T-helper 17 cell (primary cell): ENCODE measurements at places on chromosomes 1 and 21. TPM values are rescaled to one million over a fixed set of nuclear protein-coding genes. Genes with fewer than 3 reads are reported as not detected.

DNA sequence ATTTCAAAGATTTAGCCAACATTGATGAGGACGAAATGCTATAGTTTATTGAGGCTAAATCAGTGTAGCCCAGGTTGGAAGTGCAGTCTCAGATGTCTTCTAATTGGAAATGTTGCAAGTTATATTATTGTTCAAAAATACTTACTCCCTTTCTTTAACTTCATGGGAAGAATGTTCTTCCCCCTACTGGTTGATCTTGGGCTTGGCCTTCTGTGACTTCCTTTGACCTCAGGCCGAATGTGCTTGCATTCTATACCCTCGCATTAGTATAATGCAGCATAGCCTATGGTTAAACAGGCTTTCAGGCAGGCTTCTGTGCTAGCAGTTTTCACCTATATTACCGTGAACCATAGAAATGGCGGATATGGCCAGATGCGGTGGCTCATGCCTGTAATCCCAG, 77.3 kb downstream of the RPE65 start:
- DNase-seq: no peak
- peaks cover 5% of the 10 kb centered on the region for H3K27me3 ChIP-seq
- H3K4me3 ChIP-seq: no peak overlapping the region
- H3K36me3 ChIP-seq: no peaks in the 10 kb centered on the region
- no peak overlapping the region for H3K27ac ChIP-seq

GRCh38 chr1:59124166-59124565, 172.7 kb upstream of the FGGY start:
- no peak overlapping the region for H3K27ac ChIP-seq
- peaks cover 4% of the 10 kb centered on the region for H3K36me3 ChIP-seq
- peaks cover 29% of the 10 kb centered on the region for H3K27me3 ChIP-seq
- H3K4me1 ChIP-seq: no peaks in the 10 kb centered on the region

- no peak for DNase-seq
- H3K27ac ChIP-seq: no peak overlapping the region
- no peak overlapping the region for H3K4me3 ChIP-seq
- no peaks in the 10 kb centered on the region for H3K36me3 ChIP-seq
- H3K27me3 ChIP-seq: no peaks in the 10 kb centered on the region
These were observed 5.0 kb downstream of the CLDN19 start for GRCh38 chr1:42735056-42735455.

The PTPRC gene
- 813 TPM for total RNA-seq

DNA sequence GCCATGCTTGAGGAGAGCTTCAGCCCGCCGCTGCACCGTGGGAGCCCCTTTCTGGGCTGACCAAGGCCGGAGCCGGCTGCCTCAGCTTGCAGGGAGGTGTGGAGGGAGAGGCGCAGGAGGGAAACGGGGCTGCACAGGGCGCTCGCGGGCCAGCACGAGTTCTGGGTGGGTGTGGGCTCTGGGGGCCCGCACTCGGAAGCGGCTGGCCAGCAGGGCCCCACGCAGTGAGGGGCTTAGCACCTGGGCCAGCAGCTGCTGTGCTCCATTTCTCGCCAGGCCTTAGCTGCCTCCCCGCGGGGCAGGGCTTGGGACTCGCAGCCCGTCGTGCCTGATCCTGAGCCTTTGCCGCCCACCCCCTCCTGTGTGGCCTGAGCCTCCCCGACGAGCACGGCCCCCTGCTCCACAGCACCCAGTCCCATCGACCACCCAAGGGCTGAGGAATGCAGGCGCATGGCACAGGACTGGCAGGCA, 1554.0 kb downstream of the KCNT2 start:
- H3K27ac ChIP-seq: no peak overlapping the region
- peaks cover 3% of the 10 kb centered on the region for H3K4me1 ChIP-seq
- DNase-seq: no peak
- H3K27me3 ChIP-seq: no peaks in the 10 kb centered on the region

The KCNH1 gene
- total RNA-seq: not detected

- H3K4me1 ChIP-seq: peaks cover 63% of the 10 kb centered on the region
- H3K27ac ChIP-seq: peak overlapping the region; percentile 99
- peaks cover 12% of the 10 kb centered on the region for H3K36me3 ChIP-seq
- no peak for DNase-seq
- peak overlapping the region; percentile 93 for H3K4me3 ChIP-seq
- no peaks in the 10 kb centered on the region for H3K27me3 ChIP-seq
These were observed 1.8 kb downstream of the UBAP2L start for GRCh38 chr1:154222518-154222917.

The PCSK9 gene
- total RNA-seq: not detected

DNA sequence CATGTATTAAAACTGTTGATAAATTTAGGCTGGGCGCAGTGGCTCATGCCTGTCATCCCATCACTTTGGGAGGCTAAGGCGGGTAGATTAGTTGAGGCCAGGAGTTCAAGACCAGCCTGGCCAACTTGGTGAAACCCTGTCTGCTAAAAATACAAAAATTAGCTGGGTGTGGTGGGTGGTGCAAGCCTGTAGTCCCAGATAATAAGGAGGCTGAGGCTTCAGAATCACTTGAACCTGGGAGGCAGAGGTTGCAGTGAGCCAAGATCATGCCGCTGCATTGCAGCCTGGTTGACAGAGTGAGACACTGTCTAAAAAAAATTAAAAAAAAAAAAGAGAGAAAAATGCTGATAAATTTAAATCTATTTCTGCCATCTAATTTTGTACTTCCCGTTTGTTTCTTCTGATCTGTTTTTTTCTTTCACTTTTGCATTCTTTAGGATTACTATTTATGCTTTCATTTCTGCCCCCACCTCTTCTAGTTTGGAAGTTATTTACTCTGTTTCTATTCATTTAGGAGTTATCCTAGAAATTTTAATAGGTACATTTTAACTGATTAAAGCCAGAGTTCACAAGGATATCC, 3.2 kb upstream of the DENND1B start:
- peaks cover 4% of the 10 kb centered on the region for H3K36me3 ChIP-seq
- H3K4me3 ChIP-seq: peak overlapping the region; percentile 72
- no peak for DNase-seq
- no peaks in the 10 kb centered on the region for H3K27me3 ChIP-seq
- H3K4me1 ChIP-seq: peaks cover 35% of the 10 kb centered on the region
- peak overlapping the region; percentile 84 for H3K27ac ChIP-seq

DNA sequence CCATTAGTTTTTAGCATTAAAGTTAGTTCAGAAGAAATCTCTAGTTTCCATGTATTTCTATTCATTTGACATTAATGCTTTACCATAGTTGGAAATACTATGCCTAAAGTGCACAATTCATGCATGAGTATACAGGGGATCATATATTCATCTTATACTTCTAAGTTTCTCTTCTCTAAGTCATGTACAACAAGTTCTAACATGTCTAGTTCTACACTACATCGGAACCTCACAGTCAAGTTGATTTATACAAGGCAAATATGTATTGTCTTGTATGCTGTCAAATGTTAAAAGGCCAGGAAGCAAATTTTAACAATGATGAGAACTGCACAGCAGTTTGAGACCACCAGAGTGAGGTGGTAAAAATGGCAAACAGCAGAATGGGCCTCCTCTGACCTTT, 22.9 kb upstream of the MOB3C start:
- H3K27ac ChIP-seq: no peak overlapping the region
- no peak overlapping the region for H3K4me3 ChIP-seq
- H3K36me3 ChIP-seq: peaks cover 23% of the 10 kb centered on the region

The RNF186 gene
- not detected for total RNA-seq

DNA sequence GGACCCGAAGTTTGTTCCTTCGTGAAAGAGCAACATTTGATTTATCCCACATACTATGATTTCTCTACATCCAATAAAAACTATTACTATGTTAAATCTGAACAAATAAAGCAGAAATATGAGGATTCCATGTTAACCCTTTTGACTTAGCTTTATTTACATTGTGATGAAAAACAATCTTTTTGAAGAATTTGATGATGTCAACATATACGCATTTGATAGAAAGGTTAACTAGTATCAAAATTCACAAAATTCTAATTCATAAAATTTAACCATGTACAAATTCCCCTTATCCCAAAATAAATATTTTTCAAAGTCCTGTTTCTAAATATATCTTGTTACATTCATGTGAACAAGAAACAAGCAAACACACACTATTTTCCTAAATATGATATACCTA, 74.2 kb downstream of the TRIM33 start:
- no peak overlapping the region for H3K4me3 ChIP-seq
- peaks cover 14% of the 10 kb centered on the region for H3K4me1 ChIP-seq
- no peak overlapping the region for H3K27ac ChIP-seq
- DNase-seq: no peak

DNA sequence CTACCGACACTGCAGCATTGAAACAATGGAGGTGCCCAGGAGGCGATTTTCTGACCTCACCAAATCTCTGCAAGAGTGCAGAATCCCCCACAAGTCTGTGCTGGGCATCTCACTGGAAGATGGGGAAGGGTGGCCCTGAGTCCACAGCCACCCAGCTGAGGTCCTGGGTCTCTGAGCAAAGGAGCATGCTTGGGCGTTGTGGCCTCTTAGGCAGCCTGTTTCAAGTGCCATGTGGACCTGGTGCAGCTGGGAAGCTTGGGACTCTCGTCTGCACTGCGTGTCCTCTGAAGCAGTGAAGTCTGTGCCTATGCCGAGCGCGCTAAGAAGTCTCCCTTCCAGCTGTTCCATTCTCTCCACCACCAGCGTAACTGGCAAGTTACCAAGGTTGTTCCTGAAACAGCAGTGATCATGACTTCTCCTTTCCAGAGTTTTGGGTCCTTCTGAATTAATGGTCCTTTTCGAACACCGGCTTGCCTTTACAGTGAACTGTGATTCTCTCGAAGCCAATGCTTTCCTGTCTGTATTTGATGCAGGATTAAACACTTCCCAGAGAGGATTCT, 5.0 kb upstream of the PLA2G2C start:
- H3K36me3 ChIP-seq: peaks cover 6% of the 10 kb centered on the region
- no peak overlapping the region for H3K4me3 ChIP-seq
- peaks cover 38% of the 10 kb centered on the region for H3K4me1 ChIP-seq
- no peak for DNase-seq
- H3K27ac ChIP-seq: no peak overlapping the region

DNA sequence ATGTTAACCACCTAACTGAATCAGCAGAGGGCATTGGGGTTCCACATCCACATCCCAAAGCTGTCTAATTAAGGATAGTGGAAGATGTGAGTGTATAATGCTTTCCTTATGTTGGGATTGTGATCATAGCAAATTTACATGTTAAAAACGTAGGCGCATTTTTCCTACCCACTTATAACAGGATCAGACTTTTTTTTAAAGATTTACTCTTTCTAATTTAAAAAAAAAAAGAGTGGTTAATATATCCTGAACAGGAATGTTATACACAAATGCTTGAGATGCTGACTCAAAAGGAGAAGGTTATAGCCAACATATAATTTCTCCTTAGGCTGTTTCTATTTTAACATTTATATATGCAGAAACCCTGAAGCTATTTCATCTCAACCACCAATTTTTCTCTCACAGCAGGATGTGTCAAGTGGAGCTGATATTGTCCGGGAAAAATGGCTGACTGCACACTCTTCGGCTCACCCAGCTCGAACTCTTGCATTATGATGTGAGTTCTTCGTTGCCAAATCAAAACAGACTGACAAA, 40.3 kb downstream of the RGS5 start:
- no peak for DNase-seq
- no peak overlapping the region for H3K4me3 ChIP-seq
- no peaks in the 10 kb centered on the region for H3K27me3 ChIP-seq
- H3K27ac ChIP-seq: no peak overlapping the region
- peaks cover 5% of the 10 kb centered on the region for H3K36me3 ChIP-seq

DNA sequence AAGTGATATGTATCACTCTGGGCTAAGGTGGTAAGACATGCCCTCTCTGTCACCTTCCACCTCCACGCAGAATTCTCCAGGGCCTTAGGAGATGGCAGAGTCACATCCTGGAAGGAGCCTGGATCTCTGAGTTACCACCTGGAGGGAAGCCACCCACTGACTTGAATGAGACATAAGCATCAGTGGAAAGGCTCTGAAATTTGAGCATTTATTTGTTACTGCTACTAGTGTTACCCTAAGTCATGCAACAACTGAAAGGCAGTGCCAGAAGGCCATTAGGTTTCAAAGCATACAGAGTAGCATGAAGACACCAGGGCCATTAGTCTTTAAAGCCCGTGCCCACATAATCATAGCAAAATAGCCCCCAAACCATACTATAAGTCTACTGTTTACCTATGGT, 230.3 kb upstream of the IRF2BP2 start:
- H3K4me1 ChIP-seq: peaks cover 36% of the 10 kb centered on the region
- no peak for DNase-seq
- H3K36me3 ChIP-seq: no peaks in the 10 kb centered on the region
- H3K27me3 ChIP-seq: no peaks in the 10 kb centered on the region
- H3K4me3 ChIP-seq: no peak overlapping the region
- no peak overlapping the region for H3K27ac ChIP-seq

The GJA8 gene
- total RNA-seq: not detected

The DISP1 gene
- 2.5 TPM for total RNA-seq

- H3K27me3 ChIP-seq: peaks cover 34% of the 10 kb centered on the region
- no peak overlapping the region for H3K27ac ChIP-seq
- DNase-seq: no peak
- H3K4me3 ChIP-seq: no peak overlapping the region
- H3K4me1 ChIP-seq: peaks cover 21% of the 10 kb centered on the region
These were observed 30.2 kb upstream of the MGST3 start for GRCh38 chr1:165600793-165601192.

GRCh38 chr21:46161633-46162592, 6.5 kb upstream of the FTCD start:
- H3K27me3 ChIP-seq: peaks cover 11% of the 10 kb centered on the region
- H3K4me3 ChIP-seq: peak overlapping the region; percentile 80
- no peak overlapping the region for H3K27ac ChIP-seq
- DNase-seq: no peak

DNA sequence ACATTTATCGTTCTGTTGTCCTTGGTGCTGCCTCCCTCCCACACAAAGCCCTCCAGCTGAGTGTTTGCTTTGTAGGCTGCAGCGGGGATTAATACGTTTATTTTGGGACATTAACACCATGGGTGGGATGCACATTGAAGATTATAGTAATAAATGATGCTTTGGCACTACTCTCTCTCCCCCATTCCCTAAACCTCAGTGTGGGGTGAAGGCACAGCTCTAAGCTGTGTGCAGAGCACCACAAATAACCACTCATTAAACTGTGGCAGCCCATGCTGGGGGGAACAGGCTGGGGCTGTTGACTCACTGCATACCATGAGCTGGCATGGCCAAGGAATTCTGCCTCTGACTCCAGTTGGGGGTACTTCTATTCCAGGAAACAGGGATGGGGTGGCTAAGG, 7.7 kb downstream of the PCP4L1 start:
- H3K27me3 ChIP-seq: peaks cover 37% of the 10 kb centered on the region
- H3K36me3 ChIP-seq: no peaks in the 10 kb centered on the region
- no peak overlapping the region for H3K4me3 ChIP-seq
- H3K4me1 ChIP-seq: peaks cover 7% of the 10 kb centered on the region

GRCh38 chr1:109933856-109934711, 23.4 kb downstream of the CSF1 start:
- peaks cover 2% of the 10 kb centered on the region for H3K36me3 ChIP-seq
- no peak overlapping the region for H3K4me3 ChIP-seq
- no peaks in the 10 kb centered on the region for H3K27me3 ChIP-seq
- no peak for DNase-seq
- peaks cover 6% of the 10 kb centered on the region for H3K4me1 ChIP-seq
- H3K27ac ChIP-seq: peak overlapping the region; percentile 27

GRCh38 chr1:116379674-116380498, 6.8 kb downstream of the ATP1A1 start:
- H3K27me3 ChIP-seq: no peaks in the 10 kb centered on the region
- H3K36me3 ChIP-seq: no peaks in the 10 kb centered on the region
- peak overlapping the region; percentile 25 for H3K4me3 ChIP-seq
- peaks cover 74% of the 10 kb centered on the region for H3K4me1 ChIP-seq
- no peak for DNase-seq
